ENCODE measurements at places on chromosomes 2 and 18.

DNA sequence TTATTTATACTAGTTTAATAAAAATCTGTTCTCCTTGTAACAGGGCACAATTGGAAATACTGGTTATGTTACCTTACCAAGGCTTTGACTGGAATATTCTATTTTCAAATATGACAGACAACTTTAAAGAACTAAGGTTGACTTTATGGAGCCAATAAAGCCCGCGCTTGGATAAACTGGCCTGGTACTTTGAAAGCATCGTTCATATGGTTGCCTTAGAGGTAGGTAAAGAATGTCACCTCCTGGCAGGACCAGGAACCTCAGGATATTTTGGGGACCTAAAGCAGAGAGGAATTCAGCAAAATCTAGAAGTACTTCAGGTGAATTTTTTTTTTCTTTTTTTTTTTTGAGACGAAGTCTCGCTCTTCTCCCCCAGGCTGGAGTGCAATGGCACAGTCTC lies 71.2 kb upstream of the CREB1 start:
- no peak for DNase-seq

GRCh38 chr2:26852405-26853306 lies 4.7 kb downstream of the DPYSL5 start:
- H3K36me3 ChIP-seq, result no peaks in the 10 kb centered on the region
- no peak overlapping the region for H3K4me3 ChIP-seq
- no peak overlapping the region for H3K27ac ChIP-seq
- DNase-seq, result no peak
- peaks cover 43% of the 10 kb centered on the region for H3K27me3 ChIP-seq

- no peaks in the 10 kb centered on the region for H3K27me3 ChIP-seq
- no peaks in the 10 kb centered on the region for H3K36me3 ChIP-seq
- H3K4me3 ChIP-seq, result no peak overlapping the region
- DNase-seq, result no peak
- no peaks in the 10 kb centered on the region for H3K4me1 ChIP-seq
Observed at GRCh38 chr2:19837235-19837766, 64.5 kb downstream of the TTC32 start.

DNA sequence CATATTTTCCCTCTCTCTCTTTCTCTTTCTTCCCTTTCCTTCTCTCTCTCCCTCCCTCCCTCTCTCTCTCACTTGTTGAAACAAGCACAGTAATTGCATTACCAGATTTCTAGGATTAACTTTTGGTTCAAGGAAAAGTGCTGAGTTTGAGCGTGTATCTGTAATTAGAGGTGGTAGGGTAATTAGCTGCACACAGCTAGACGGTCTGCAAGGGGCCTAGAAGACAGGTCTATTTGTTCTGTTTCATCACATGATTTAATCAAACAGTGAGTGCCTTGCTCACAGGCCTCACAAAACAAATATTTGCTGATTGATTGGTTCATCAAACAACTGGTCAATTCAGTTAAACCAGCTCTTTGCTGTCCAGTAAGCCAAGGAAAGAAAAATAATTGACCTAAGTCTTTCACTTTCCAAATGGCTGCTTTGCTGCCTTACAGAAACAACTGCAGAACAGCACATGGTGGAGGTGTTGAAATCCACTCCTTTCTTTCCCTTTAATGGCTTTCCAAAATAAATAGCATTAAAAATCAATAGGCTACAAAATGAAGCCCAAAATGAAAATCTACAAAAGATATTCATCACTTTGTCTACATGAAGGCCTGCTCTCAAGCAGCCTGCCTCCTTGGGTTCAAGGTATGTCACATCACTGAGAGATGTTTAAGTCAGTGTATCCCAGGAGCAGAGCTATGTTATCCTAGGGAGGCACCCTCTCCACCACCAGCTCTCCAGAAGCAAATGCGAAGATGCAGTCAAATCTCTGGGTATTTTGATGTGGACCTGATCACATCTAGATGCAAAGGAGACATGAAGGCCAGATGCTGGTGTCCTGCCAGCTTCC lies 264.4 kb upstream of the SIX2 start:
- no peak for DNase-seq
- no peak overlapping the region for H3K27ac ChIP-seq
- H3K4me1 ChIP-seq, result no peaks in the 10 kb centered on the region
- no peaks in the 10 kb centered on the region for H3K27me3 ChIP-seq
- H3K4me3 ChIP-seq, result no peak overlapping the region
- H3K36me3 ChIP-seq, result no peaks in the 10 kb centered on the region

DNA sequence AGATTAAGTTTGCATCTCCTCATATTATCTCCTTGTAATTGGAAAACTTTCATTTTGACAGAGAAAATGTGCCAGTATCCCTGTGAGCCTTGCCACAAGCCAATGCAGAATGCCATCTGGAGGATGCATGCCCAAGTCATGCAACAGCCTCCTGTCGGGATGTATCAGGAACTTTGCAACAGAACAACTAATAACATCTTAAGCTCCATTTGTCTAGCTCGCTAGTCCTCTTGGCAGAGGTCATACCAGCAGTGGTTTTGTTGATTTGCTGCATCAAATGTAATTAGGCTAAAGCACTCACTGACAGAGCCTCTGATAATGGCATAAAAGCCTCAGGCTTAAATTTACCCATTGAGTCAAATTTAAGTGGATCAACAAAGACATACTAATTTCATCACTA lies 125.8 kb downstream of the UBE2E3 start:
- no peaks in the 10 kb centered on the region for H3K36me3 ChIP-seq
- no peak overlapping the region for H3K4me3 ChIP-seq
- H3K27ac ChIP-seq, result no peak overlapping the region
- no peaks in the 10 kb centered on the region for H3K27me3 ChIP-seq

DNA sequence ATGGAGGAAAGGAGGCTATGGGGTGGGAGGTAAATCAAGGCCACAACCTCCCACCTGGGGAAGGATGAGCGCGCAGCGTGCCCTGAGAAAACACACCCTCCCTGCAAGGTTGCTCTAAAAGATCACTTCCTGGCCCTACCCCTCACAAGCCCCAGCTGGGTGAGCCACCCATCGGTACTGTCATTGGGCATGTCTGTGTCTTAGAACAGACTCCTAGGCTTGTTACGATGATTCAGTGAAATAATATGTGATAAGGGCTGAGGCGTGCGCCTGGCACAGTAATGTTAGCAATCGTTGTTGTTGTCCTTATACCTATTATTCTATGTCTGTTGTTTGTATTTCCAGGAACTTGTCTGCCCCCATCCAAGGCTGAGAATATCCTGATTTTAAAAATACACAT lies 175.1 kb downstream of the ZFP36L2 start:
- H3K27ac ChIP-seq, result no peak overlapping the region
- no peak overlapping the region for H3K4me3 ChIP-seq
- no peaks in the 10 kb centered on the region for H3K4me1 ChIP-seq
- no peaks in the 10 kb centered on the region for H3K27me3 ChIP-seq
- DNase-seq, result no peak

- H3K4me1 ChIP-seq, result no peaks in the 10 kb centered on the region
- H3K36me3 ChIP-seq, result no peaks in the 10 kb centered on the region
- H3K27me3 ChIP-seq, result no peaks in the 10 kb centered on the region
Observed at GRCh38 chr2:55482186-55482884, 37.2 kb upstream of the CFAP36 start.

DNA sequence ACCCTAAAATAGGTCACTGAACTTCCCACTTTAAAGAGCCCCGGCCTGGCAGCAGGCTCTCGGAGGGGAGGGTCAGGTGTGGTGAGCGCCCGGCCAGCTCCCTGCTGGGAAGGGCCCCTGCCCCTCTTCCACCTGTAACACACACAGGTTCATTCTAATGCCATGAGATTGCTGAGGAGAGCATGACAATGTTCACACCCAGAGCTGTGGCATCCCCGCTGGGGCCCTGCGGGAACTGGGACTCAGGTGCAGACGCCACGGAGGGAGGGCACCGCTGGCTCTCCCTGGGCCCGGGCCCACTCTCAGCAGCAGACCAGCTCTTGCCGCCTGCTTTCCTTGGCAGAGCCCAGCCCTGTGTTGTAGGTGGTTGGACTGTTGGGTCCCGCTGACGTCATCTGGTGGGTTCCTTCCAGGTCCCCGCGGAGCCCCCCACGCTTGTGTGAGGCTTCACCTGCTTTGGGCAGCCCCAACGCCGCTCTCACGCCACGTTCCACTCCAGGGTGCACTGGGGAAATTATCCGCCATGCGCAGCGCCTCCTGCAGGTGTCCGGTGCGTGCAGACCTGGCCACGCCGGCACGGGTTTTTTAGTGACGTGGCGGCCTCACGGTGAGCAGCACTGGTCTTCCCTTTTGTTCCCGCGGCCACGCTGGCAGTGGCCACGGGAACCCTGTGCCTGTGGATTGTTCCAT lies 50.4 kb upstream of the KCNG2 start:
- no peak for DNase-seq
- H3K36me3 ChIP-seq, result no peaks in the 10 kb centered on the region
- no peaks in the 10 kb centered on the region for H3K4me1 ChIP-seq
- H3K4me3 ChIP-seq, result no peak overlapping the region
- H3K27ac ChIP-seq, result no peak overlapping the region

GRCh38 chr2:36820942-36821605 lies 124.6 kb downstream of the VIT start:
- no peaks in the 10 kb centered on the region for H3K27me3 ChIP-seq
- no peak for DNase-seq
- no peaks in the 10 kb centered on the region for H3K4me1 ChIP-seq
- H3K27ac ChIP-seq, result no peak overlapping the region
- no peaks in the 10 kb centered on the region for H3K36me3 ChIP-seq

DNA sequence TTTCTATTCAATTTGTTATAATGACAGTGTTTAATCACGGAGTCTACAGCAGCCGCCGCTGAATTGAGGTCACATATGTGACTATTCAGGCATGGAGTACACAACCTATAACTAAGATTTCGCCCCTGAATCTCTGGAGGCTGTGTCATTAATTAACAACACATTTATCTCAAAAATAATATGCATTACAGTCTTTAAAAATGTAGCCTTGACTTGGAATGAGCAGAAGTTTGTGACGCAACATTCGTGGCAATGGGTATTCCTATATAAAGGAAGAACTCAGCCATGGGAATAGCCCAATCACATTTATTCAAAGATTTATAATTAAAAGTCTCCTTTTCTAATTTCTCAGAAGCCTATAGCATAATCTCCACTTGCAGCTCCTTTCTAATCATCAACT lies 60.6 kb upstream of the LYPD1 start:
- no peaks in the 10 kb centered on the region for H3K36me3 ChIP-seq
- no peak overlapping the region for H3K27ac ChIP-seq
- no peaks in the 10 kb centered on the region for H3K4me1 ChIP-seq
- H3K27me3 ChIP-seq, result no peaks in the 10 kb centered on the region
- H3K4me3 ChIP-seq, result no peak overlapping the region

DNA sequence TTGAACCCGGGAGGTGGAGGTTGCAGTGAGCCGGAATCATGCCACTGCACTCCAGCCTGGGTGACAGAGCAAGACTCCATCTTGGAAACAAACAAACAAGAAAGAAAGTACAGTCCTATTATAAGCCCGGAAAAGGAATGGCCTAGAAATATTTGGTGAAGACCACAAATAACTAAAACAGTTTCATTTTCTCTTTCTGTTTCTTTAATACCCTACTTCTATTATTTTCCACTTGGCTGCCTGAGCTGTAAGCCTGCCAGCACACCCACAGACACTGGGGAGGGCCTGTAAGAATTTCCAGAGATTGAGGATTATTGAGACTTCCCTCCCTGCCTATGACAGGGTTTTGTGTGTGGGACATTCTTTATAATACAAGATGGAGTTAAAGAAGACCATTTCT lies 188.0 kb upstream of the DCC start:
- no peaks in the 10 kb centered on the region for H3K27me3 ChIP-seq
- DNase-seq, result peak; percentile 84
- peaks cover 33% of the 10 kb centered on the region for H3K4me1 ChIP-seq
- H3K27ac ChIP-seq, result peak overlapping the region; percentile 57

GRCh38 chr2:112162956-112163355 lies 24.8 kb downstream of the FBLN7 start:
- H3K36me3 ChIP-seq, result no peaks in the 10 kb centered on the region
- no peak overlapping the region for H3K4me3 ChIP-seq
- H3K27ac ChIP-seq, result no peak overlapping the region
- H3K4me1 ChIP-seq, result no peaks in the 10 kb centered on the region
- H3K27me3 ChIP-seq, result no peaks in the 10 kb centered on the region
- no peak for DNase-seq

- no peak overlapping the region for H3K4me3 ChIP-seq
- peaks cover 13% of the 10 kb centered on the region for H3K4me1 ChIP-seq
- no peaks in the 10 kb centered on the region for H3K27me3 ChIP-seq
Observed at GRCh38 chr2:239343460-239343859, 57.4 kb downstream of the HDAC4 start.

GRCh38 chr2:233446121-233446520 lies 91.8 kb downstream of the DGKD start:
- no peak overlapping the region for H3K4me3 ChIP-seq
- H3K27me3 ChIP-seq, result no peaks in the 10 kb centered on the region
- no peaks in the 10 kb centered on the region for H3K36me3 ChIP-seq
- H3K27ac ChIP-seq, result no peak overlapping the region

DNA sequence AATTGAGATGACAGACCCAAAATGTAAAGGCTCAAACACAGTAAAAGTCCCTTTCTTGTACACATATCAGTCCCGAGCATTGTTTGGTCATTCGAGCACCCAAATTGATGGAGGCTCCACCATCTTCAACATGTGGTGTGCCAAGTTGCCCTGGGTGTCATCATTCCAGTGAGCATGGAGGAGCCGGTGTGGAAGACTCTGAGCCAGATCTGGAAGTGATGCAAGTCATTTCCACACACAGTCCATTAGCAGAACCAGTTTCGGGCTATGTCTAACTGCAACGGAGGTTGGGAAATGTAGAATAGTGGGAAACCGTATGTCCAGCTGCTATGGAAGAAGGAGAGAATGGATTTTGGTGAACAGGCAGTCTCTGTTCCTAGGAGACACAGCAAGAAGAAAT lies 40.9 kb upstream of the BZW1 start:
- no peak overlapping the region for H3K4me3 ChIP-seq
- no peaks in the 10 kb centered on the region for H3K36me3 ChIP-seq
- no peak for DNase-seq
- no peak overlapping the region for H3K27ac ChIP-seq
- H3K4me1 ChIP-seq, result no peaks in the 10 kb centered on the region

DNA sequence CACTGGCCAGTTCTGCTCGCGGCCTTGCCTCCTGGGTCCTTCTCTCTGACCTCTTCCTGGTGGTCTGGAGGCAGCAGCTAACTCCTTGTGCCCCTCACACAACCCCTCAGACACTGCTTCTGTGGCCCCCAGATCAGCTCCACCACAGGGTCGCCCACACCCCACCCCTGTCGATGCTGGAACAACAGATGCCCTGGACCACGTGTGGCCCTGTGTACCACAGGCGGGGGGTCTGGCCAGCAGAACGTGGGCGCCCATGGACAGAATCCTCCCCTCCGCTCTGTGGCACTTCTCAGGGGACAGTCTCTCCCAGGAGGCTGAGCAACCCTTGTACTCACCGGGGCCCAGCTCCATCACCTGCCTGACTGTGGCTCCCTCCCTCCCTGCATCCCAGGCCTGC lies 245.6 kb downstream of the NDUFA10 start:
- H3K4me3 ChIP-seq, result no peak overlapping the region
- no peaks in the 10 kb centered on the region for H3K27me3 ChIP-seq
- H3K4me1 ChIP-seq, result no peaks in the 10 kb centered on the region
- no peak for DNase-seq
- no peak overlapping the region for H3K27ac ChIP-seq

- H3K27ac ChIP-seq, result no peak within 1 kb of the TSS
- no peaks in the 10 kb centered on the region for H3K4me1 ChIP-seq
- H3K27me3 ChIP-seq, result no peaks in the 10 kb centered on the region
Observed at GRCh38 chr2:210315015-210315788, at the start of gene MYL1. MYL1 (minus strand) TSS chr2:210315174; CDS start chr2:210315042, 132 bp downstream.

Measured in MM.1S (cell line).